Fibroblast of the aortic adventitia (primary cell): ENCODE measurements at places on chromosomes 1 and 21.

DNA sequence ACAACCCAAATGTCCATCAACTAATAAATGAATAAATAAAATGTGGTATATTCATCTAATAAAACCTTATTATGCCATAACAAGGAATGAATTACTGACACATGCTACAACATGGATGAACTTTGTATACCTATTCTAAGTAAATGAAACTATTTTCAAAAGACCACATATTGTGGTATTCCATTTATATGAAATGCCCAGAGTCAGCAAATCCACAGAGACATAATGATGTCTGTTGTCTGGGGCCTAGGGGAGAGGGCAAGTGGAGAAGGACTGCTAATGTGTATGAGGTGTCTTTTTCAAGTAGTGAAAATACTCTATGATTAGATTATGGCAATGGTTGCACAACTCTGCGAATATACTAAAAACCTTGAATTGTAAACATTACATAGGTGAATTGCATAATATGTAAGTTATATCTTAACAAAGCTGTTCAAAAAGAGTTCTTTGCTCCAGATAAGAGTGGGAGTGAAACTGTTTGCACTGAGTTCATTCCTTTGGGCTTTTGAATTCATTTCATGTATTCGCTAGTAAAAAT lies 464.2 kb downstream of the NUF2 start:
- DNase-seq = no peak

DNA sequence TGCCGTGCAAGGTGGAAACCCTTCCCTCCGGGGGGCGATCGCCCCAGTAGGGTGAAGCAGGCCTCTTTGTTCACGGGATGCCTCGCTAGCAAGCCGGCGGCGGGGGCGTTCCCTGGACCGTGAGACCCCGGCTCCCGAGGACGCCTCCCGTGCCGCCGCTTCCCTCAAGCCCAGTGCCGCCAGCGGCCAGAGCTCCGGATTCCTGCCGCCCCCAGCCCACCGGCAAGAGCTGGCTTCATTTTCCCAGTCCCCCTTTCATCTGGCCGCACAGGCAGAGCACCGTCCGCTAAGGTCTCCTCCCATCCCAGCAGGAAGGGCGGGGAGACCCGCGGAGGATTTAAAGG lies 16.3 kb downstream of the IER5 start:
- no peak for DNase-seq

DNA sequence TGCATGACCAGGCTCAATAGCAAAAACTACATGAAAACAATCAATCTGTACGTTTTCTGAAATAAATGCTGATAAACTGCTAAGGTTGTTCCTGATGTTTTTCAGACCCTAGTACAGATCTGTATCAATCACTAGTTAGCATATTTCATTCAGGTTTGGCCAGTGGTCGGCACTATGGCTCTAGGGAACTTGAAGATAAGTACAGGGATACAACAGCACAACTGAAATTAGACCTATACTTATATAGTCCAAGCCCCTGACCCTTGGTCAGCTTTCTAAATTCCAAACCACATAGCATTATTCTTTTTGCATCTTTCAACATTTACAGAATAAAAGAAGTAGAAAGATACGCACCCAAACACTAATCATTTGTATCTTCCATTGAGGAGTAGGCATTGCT lies 142.7 kb downstream of the PLPPR4 start:
- peak; percentile 5 for DNase-seq

DNA sequence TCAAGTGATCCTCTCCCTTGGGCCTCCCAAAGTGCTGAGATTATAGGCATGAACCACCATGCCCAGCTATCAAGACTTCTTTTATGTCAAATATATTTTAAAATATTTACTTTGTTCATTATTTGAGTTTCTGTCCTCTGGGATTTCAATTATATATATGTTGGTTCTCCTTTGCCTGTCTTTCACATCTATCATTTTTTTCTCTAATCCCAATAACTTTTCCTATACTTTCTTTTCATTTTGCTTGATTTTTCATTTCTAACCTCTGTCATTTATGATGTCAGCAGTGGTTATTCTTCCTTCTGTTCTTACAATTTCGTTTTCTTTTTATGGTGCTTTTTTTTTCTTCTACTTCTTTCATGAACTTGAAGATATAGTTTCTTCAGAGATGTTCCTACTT lies 47.3 kb downstream of the SLC35F3 start:
- DNase-seq = no peak

DNA sequence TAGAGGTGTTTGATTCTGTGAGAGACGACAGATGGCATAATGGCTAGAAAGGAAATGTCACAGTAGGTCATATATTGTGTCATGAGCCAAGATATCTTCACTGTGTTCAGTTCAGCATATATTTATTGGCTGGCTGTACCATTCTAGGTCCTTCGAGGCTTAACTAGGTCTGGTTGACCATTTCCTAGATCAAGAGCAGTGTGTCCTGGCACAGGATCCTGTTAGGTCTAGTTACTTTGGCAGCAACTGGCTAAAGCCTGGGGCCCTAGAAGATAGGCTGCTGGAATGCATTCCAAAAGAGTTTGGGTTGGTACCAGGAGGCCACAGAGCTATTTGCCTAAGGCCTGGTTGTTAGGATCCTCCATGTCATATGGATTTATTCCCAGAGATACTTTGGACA lies 20.9 kb downstream of the ZBTB40 start:
- DNase-seq = peak; percentile 70
